ENCODE measurements at places on chromosomes 4 and X.

DNA sequence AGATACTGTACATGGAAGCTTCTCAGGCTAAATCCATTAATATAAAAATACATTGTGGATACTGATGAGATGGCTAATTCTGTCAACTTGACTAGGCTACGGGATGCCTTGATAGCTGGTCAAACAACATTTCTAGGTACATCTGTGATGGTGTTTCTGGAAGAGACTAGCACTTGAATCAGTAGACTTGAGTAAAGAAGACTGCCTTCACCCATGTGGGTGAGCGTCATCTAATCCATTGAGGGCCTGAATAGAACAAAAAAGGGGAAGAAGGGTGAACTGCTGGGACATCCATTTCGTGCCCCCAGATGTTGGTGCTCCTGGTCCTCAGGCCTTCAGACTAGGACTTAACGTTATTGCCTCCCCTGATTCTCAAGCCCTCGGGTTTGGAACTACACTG, 3.7 kb upstream of the SRP72 start:
- DNase-seq, result peak; percentile 57

DNA sequence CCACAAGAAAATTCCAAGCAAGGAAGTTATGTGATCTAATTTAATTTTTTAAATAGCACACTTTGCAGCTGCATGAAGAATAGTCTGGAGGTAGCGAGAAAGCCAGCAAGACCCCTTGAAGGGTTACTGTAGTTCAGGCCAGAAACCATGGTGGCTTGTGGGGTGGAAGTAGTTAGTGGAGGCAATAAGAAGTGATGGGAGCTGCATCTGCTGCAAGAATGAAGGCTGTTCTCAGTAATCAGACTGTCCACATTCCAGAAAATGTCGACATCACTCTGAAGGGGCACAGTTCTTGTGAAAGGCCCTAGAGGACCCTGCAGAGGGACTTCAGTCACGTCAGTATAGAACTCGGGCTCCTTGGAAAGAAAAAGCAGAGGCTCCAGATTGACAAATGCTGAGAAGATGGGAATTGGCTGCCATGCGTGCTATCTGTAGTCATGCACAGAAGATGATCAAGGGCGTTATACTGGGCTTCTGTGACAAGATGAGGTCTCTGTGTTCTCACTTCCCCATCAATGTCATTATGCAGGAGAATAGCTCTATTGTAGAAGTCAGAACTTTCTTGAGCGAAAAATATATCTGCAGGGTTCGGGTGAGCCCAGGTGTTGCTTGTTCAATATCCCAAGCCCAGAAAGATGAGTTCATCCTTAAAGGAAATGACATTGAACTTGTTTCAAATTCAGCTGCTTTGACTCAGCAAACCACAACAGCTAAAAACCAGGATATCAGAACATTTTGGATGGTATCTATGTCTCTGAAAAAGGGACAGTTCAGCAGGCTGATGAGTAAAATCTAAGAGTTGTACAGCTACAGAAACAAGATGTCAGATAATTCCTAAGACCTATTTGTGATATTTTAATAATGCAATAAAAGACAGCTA, 254.2 kb downstream of the CBR4 start:
- DNase-seq, result no peak

GRCh38 chr4:167380964-167381363, 146.7 kb upstream of the SPOCK3 start:
- DNase-seq, result no peak

DNA sequence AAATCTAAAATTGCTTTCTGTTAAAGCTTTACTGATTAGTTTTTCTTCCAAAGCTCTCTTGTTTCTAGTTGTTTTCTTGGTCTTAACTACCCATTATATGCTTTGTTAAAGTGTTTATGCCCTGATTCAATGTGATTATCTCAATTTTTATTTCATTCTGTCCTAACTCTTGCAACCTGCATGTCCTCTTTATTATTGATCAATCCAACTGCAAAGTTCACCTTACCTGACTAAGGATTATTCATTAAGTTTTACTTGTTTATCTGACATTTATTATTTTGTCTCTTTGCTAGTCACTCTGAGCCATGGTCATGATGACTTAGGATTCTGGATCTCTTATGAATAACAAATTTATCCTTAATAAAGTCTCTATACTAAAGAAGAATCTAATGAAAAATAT, 15.8 kb downstream of the UGT2B10 start:
- no peak for DNase-seq

- DNase-seq, result no peak
These were observed 292.0 kb downstream of the DCTD start for GRCh38 chr4:182625193-182625592.

- peak; percentile 74 for DNase-seq
These were observed 1.7 kb downstream of the PHF8 start for GRCh38 chrX:54042609-54043021.

- no peak for DNase-seq
These were observed 4.0 kb downstream of the SRPX start for GRCh38 chrX:38216642-38217041.

DNA sequence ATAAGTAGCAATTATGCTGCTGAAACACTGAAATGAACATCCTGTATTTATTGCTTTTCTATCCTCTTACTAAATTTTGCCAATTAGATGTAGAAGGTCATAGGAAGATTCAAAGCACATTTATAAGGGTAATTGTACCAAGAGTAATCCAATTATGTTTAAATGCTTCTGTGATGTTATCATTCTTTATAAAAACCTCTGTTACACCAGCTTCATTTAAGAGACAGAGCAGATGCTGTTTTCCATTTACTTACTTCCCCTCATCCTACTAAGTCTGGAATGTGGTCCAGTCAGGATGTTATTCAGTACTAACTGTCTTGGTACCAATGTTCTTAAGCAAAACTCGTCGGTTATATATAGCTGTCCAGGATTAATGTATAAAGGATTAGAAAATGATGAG, 539.6 kb downstream of the PDHA2 start:
- DNase-seq, result no peak

DNA sequence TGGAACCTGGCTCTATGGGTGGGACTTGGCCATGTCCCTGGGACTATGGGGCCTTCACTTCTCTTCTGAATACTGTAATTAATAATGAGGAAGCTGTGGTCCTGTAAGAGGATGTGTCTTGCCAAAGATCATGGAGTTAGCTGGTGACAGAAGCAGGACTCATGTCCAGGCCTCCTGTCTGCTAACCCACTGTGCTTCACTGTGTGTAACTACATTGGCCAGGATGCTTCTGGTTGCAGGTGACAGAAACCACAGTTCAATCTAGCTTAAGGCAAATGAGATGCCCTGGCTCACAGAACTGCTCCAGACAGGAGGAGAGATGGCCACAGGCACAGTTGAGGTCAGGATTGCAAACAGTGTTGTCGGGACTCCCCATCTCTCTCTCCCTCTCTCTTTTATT, 3.1 kb downstream of the MTMR1 start:
- DNase-seq, result peak; percentile 25

DNA sequence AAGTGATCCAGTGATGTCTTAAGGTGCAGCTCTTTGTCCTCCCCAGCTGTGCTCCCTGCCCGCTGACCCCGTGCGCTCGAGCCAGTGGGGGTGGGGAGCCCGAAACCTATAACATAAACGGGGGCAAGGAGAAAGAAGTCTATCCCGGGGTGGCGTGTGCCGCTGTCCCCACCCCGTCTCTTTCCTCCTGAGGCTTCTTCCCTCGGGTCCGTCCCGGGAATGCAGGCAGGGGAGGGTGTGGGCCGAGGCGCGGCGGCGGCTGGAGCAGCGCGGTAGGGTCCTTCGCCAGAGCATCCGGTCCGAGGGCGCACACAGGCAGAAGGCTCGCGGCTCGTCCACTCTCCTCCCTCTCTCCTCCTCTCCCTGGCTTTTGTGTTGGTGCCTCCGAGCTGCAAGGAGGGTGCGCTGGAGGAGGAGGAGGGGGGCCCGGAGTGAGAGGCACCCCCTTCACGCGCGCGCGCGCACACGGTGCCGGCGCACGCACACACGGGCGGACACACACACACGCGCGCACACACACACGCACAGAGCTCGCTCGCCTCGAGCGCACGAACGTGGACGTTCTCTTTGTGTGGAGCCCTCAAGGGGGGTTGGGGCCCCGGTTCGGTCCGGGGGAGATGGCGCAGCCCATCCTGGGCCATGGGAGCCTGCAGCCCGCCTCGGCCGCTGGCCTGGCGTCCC, at the start of gene RAB33A:
Gene RAB33A (plus strand): TSS at position 517 of the 681 bp plus-strand sequence. CDS start 101 bp downstream, at position 618.
- peak; percentile 28 for DNase-seq

Data from NB4 (cell line).